ENCODE measurements at places on chromosomes 5 and 9.

GRCh38 chr5:31459594-31459993, 72.3 kb downstream of the DROSHA start:
- no peak for DNase-seq

DNA sequence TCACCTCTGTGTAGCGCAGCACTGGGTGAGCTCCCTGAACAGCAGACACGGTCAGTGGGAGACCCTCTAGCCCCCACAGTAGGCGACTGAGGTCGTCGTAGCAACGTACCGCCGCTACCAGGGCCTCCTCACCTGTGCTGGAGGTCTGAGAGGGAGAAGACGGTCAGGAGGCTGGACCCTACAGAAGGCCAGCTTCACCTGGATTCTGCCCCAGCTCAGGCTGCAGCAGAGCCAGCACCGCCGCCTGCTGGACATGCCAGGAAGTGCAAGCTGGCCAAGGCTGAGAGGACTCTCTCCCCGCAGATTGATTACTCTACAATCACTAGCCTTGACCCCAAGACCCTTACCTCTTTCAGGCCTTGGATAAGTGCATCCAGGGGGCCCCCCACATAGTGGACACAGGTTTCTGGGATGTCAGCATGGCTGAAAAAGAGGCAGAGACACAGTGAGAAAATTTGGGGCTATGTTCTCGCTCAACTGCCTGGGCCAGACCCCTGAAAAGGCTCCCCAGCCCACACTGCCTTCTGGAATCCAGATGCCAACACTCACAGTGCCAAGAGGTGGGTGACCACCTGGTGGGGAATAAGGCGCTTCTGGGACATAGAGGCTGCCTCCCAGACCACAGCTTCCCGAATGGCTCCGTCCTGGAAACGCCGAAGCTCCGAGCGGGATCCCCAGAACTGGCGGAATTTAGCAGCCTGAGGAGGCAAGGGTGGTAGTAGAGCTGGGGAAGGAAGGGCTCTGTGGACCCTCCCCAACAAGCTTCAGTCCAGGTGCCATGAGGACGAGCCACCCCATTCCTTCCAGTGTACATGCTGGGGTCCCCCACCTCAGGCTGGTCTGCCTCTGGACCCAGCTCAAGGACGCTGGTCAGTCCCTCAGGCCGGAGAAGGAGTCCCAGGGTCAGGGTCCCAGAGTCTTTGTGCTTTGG, 6.9 kb downstream of the NOL6 start:
- DNase-seq, result peak; percentile 76

GRCh38 chr9:125541840-125542243, 165.2 kb downstream of the MAPKAP1 start:
- DNase-seq, result no peak

GRCh38 chr9:7578951-7579350, 220.6 kb downstream of the DMAC1 start:
- no peak for DNase-seq

GRCh38 chr9:90659650-90660364, 17.2 kb upstream of the DIRAS2 start:
- DNase-seq, result no peak

DNA sequence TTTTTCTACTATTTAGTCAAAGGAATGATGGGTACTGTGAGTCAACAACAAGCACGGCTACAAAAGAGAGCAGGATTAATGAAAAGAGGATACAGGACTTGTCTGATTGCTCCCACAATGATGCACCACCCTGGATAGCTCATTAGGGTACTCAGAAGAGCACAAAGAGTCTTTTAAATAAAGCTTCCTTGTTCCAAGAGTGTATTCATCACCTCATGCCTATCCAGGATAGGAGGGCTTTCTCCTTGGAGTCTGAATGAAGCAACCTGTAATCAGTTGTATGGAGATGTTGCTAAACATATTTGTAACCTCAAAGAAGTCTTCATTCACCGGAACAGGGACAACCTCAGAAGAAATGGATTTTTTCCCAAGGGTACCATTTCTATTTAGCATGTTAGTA, 219.5 kb upstream of the TMEM161B start:
- DNase-seq, result no peak

DNA sequence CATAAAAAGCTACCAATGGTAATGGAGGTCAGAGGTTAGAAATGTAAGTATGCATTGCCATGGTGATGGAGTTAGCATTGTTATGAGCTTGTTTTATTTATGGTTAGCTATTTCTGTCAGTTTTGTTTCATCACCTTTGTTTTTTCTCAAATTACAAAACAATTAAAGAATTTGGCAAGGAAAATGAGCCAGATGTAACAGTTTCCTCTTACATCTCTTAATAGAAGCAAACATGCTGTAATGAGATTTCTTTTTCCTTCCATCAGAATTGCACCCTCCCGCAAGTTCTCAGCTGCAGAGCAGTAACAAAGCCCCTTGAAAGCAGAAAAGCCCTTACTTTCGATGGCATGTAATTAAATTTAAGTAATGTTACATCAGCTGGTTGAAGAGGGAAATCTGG, 233.0 kb downstream of the SGCD start:
- DNase-seq, result no peak
